Stimulated activated CD4-positive, alpha-beta T cell treated with anti-CD3 and anti-CD28 coated beads, Interleukin-1b, Interleukin-23, amount 100 ng/mL, for 4 hours (primary cell): ENCODE measurements at places on chromosomes 16 and 17.
A peak's percentile ranks its signal among the peaks of the same experiment; 100 is the strongest.

DNA sequence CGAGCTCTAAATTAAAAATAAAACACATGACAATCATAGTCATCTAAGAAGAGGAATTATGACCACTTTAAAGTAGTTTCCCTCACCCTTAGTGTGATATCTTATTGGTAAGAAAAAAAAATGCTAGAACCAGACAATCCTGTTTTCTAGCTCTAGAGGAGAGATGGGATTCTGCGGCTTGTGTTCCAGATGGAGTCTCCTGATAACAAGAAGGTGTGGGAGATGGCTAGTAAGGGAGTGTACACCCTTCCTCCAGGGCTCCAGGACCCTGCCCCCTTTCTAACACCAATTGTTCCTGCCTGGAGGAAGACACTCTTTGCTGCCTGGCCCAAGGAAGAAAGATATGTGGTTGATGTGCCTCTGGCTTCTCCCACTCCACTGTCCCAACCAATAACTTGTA lies 68.8 kb upstream of the FBXO47 start:
- no peak for DNase-seq

- peak; percentile 21 for DNase-seq
Observed at GRCh38 chr17:2090210-2090641, 35.3 kb downstream of the HIC1 start.

DNA sequence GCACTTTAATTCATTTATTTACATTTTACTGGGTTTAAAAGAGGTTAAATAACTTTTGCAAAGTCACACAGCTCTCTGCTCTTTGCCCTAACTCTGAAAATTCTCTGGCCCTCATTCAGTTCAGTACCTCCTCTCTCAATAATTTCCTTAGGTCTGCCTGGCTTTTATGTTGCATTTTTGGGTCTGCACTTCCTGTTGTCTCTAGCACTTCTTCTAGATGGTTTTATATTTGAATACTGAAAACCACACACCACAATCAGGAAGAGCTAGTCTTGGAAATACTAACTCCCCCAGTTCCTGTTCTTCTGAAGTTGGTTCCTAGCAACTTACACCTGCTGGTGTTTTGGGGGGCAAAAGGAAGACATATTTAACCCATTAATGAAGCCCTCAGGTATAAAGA lies 577.9 kb downstream of the HS3ST4 start:
- no peak for DNase-seq

DNA sequence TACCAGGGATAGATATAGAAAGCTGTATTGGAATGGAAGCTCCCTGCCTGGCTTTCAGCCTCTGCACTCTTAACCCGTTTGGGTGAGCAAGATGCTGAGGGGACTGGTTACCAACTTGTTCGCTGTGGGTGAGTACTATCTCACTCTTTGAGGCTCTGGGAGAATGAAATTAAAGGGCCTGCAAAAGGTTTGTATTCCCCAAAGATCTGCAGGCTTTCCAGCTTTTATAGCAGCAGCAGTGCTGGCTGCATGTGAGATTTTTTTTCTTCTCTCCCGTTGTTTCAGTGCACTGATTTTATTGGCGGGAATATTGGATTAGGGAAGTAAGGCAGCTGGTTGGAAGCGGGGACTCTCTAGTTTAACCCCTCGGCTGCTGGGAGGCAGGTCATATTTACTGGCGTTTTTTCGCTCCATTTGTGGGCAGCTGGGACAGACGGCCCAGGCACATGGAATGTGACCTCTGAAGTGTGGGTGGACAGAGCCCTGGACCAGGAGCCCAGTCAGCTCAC lies 30.9 kb downstream of the C17orf75 start:
- no peak for DNase-seq

DNA sequence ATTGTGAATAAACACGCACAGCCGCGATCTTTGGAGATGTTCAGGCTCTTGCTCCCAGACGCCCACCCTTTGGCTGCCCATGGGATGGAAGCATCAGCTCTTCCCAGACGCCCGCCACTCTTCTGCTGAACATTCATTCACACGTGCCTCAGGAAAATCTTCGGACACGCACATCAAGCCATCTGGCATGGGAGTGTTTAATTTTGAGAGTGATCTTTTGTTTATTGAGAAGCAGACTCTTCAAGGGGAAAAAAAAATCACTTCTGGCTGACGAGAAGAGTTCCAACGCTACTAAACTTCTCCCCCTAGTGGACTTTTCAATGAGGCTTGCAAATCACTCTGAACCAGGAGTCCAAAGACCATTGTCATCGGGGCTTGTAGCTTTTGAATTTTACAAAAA lies 62.0 kb upstream of the NUDT7 start:
- DNase-seq = no peak

GRCh38 chr17:79955691-79956440 lies 79.8 kb downstream of the TBC1D16 start:
- no peak for DNase-seq

DNA sequence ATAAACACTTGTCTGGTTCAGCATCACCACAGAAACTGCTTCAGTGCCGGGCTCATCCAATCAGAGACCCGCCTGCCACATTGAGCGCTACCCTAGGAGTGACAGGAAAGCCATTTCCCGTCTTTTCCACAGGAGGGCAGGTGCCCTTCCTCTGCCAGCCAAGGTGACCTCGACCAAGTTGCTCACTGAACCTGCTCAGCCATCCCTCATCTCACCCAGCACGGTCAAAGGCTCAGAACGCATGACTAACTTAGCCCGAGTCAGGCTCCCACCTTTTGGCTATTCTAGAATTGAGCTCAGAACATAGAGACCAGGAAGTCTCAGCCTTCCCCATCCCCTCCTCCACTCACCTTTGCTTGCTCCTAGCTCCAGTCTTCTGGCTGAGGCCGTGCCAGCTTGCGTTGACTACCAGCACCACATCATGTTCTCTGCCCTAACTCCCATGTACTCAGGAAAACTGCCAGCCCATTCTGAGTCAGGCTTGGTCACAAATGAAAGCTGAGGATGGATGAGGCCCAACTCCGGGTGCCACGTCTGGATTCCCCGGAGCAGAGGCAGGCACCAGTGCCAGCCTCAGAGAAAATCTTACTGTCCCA lies 15.6 kb downstream of the MRPS23 start:
- DNase-seq = no peak

- peak; percentile 60 for DNase-seq
Observed at GRCh38 chr16:28309811-28310311, 17.5 kb downstream of the SBK1 start.

GRCh38 chr17:76527430-76528111 lies 9.9 kb downstream of the CYGB start:
- no peak for DNase-seq
